ENCODE measurements at places on chromosomes 13 and 19. TPM values are rescaled to one million over a fixed set of nuclear protein-coding genes. Genes with fewer than 3 reads are reported as not detected.

- no peak for DNase-seq
Measured at GRCh38 chr19:31938675-31939074, 406.7 kb upstream of the ZNF507 start.

- DNase-seq = no peak
Measured at GRCh38 chr13:76697288-76697687, 188.9 kb downstream of the KCTD12 start.

DNA sequence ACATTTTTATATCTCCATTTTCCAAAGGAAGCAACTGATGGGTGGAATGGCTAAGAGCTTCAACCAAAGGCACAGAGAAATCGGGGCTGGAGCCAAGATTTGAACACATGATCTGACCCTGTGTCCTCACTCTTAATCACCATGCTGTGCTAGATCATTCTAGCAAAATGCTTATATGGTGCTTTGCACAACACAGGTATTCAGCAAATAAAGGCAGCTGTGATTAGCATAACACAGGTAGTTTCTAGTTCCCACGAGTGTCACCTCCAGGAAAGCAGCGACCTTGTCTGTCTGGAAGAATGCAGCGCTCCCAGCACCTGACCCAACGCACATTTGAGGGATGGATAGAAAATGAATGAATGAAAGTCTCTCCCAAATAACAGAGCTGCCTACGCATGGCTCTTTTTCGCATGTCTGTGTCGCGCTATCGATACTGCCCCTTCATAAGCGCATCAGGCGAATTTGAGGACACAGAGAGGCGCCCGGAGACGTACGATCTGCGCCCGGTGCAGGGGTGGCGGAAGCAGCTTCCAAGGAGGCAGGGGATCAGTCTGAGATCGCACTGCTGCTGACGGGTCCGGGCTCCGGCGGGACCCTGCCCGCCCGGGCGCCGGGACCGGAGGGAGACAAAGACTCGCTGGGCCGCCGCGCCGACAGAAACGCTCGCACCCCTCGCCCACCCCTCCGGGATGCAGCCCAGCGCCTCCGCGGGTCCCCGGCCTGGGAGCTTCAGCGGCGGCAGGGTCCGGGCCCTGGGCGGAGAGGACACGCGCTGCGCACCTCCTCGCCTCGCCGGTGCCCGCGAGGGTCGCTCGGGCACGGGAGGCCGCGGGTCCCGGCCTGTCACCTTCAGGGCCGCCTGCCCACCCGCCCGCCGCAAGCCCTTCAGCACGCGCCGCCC is 609 bp downstream of the EPS15L1 start:
- DNase-seq = no peak

PRTN3 gene
- not detected for total RNA-seq

GRCh38 chr13:99992949-99993351 is 11.4 kb downstream of the ZIC2 start:
- no peak for DNase-seq

GIPR gene
- 10.3 TPM for total RNA-seq

- peak; percentile 51 for DNase-seq
Measured at GRCh38 chr19:2636897-2637683, 65.4 kb downstream of the GNG7 start.

- DNase-seq = no peak
Measured at GRCh38 chr13:99314640-99315176, 7.5 kb upstream of the GPR183 start.

GRCh38 chr19:51339313-51339686 is 2.6 kb downstream of the VSIG10L start:
- DNase-seq = no peak

DNA sequence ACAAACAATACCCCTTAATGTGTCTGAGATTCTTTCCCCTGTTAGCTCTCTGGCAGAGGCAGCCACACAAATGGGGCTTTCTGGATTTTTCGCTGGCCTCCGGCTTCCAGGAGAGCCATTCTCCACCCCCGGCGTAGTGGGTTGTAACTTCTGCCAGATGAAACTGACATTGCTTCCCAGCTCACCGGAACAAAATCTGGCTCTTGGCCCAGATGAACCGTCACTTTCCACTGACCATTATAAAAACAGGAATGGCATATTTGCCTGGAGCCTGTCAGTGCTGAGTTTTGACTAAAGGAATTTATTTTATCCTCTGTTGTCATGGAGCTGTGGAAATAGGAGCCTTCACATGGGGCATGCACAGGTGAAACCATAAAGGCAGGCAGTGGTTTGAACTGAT is 120.6 kb upstream of the GPR12 start:
- no peak for DNase-seq

TPTE2 gene
- total RNA-seq = not detected

EHD2 gene
- 81.2 TPM for total RNA-seq

DNA sequence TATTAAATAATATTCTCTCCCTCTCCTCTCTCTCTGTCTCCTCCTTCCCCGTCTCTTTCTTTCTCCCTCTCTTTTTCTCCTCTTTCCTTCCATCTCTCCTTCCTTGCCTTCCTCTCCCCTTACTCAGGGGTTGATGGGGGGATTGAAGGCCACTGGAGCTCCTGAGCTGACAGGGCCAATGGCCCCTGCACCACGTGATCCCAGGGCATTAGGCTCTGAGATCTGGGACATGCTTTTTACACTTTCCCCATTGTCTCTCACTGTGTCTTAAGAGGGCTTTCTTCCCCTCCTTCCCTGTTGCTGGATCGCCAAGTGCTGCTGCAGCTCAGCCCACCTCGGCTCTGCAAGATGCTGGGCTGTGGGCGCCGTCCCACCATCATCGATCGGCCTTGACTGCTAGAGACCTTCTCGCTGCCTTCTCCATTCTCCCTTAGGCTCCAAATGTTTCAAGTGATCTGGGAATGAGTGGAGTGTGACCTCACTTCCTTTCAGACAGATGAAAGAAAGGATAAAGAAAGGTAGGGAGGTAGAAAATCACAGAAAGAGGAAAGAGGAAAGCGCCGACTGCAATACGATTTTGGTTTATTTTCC is 42.2 kb downstream of the COL4A1 start:
- no peak for DNase-seq

DNA sequence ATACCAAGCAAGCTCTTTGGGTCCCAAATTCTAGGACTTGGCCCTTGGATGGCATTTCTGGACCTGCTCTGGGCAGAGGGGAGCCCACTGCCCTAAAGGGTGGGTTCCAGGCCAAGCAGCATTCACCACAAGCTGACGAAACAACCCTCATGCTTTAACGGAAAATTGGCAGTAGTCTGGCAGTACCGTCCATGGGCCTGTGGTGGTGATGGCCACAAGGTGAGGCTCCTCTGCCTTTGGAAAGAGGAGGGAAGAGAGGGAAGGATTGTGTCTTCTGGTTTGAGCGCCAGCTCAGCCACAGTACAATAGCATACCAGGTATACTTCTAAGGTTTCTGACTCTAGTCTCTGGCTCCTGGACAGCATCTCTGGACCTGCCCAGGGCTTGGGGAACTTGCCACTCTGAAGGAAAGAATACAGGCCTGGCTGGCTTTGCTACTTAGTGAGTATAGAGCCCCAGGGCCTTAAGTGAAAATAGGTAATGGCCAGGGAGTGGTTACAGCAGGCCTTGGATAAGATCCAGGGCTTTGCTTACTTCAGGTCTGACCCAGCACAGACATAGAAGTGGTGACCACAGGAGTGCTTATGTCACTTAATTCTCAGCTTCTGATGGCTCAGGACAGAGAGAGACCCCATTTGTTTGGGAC is 595.5 kb downstream of the LMO7 start:
- no peak for DNase-seq

MYO16 gene
- total RNA-seq = 0.20 TPM

DPF1 gene
- 0.12 TPM for total RNA-seq

- DNase-seq = no peak
Measured at GRCh38 chr13:83295686-83296085, 586.6 kb downstream of the SLITRK1 start.

DNA sequence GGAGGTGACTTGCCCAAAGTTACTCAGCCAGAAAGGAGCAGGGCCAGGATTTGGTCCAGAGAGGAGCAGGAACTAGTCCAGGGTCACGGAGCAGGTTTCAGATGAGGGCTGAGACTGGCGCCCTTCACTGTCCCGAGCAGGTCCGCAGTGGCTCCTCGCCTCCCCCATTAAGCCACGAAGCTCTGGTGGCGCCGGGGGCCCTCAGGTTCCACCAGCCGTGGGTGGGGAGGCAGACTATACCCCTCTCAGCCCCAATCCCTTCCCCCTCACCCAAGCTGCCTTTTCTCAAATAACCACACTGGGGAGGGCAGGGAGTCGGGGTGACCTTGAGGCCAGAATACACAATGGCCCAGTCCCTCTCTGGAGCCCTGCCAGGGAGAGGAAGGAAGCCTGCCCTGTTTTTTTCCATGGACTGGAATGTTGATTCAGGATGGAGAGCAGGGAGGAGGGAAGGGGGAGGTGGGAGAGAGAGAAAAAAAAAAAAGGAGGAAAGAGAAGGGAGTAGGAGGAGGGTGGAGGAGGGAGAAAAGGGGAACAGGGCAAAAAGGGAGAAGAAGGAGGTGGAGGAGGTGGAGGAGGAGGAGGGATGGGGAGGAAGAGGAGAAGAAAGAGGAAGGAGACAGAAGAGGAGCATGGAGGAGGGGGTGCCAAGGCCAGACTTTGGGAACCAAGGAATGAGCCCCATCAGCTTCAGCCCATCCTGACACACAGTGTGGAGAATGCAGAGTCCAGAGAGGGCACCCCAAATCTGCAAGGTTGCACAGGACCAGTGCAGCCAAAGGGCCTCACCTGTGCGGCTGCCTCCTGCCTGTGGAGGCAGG is 19.7 kb downstream of the CEACAM16 start:
- DNase-seq = peak; percentile 86
